ENCODE measurements at places on chromosomes 12 and 14. TPM values are rescaled to one million over a fixed set of nuclear protein-coding genes. Genes with fewer than 3 reads are reported as not detected.

The CLEC1B gene
- total RNA-seq: not detected

The KERA gene
- not detected for total RNA-seq

The TAS2R43 gene
- total RNA-seq: 0.63 TPM

The IGF1 gene
- total RNA-seq: 2.7 TPM

The LRRC10 gene
- not detected for total RNA-seq

The DCN gene
- 3,853 TPM for total RNA-seq

The ALX1 gene
- not detected for total RNA-seq

The PIWIL1 gene
- total RNA-seq: not detected

The B4GALNT1 gene
- 0.77 TPM for total RNA-seq

The SDS gene
- total RNA-seq: 0.16 TPM

The BORCS5 gene
- 12.6 TPM for total RNA-seq

The TMTC2 gene
- total RNA-seq: 15.9 TPM

The LUM gene
- total RNA-seq: 496 TPM

The RNASE11 gene
- not detected for total RNA-seq

The JPH4 gene
- total RNA-seq: under 0.01 TPM

The TAS2R9 gene
- 0.09 TPM for total RNA-seq

The SUPT16H gene
- total RNA-seq: 61.8 TPM

The TDRD9 gene
- 1.6 TPM for total RNA-seq

The GPRC5A gene
- total RNA-seq: 7.6 TPM

The HELB gene
- 1.5 TPM for total RNA-seq

The PTGES3 gene
- total RNA-seq: 28.2 TPM

The KLRC2 gene
- 0.43 TPM for total RNA-seq

The MIP gene
- total RNA-seq: not detected

The GALNT8 gene
- 0.17 TPM for total RNA-seq

The ALDH1L2 gene
- 21.1 TPM for total RNA-seq

The ASCL1 gene
- total RNA-seq: not detected

Data from bronchial smooth muscle cell (primary cell).